ENCODE measurements at places on chromosomes 6 and 20.

GRCh38 chr6:107275330-107275865, 160.1 kb upstream of the BEND3 start:
- DNase-seq = no peak

- no peak for DNase-seq
These were observed 14.7 kb upstream of the CCDC167 start for GRCh38 chr6:37514321-37514771.

DNA sequence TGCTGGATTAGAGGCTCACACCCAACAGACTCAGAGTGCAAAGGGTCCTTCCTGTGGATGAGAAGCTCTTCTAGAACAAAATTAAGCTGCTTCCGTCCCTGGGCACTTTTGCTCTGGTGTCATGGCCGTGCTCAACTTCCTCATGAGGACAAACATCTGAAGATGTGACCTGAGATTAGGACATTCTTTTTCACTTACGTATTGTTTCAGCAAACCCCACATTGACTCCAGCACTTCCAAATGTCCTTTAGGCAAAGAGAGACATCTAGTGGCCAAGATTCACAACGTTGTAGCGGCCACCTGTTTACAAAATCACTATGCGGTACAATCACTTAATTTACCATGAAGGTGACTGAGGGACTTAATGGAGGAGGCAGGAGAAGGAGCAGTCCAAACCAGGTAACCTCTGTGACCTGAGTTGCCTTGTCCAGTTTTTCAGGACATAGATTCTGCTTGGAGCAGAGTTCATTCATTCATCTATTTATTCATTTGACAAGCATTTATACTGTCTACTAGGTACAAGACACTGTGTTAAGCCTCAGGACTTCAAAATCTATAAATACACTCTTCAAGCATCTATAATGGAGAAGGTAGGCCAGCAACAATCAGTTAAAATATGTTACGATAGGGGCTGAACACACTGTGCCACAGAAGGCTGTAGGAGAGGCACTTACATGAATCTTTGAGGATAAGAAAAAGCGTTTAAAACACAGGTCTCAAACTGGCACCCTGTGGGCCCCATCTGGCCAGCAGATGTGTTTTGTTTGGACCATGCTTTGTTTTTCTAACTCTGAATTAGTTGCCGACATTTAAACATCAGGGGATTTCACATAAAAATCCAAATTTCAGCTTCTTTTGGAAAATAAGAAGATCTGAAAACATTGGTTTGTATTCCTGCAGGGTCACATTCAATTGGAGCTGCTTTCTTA, 5.6 kb upstream of the ADGRF1 start:
- DNase-seq = no peak

DNA sequence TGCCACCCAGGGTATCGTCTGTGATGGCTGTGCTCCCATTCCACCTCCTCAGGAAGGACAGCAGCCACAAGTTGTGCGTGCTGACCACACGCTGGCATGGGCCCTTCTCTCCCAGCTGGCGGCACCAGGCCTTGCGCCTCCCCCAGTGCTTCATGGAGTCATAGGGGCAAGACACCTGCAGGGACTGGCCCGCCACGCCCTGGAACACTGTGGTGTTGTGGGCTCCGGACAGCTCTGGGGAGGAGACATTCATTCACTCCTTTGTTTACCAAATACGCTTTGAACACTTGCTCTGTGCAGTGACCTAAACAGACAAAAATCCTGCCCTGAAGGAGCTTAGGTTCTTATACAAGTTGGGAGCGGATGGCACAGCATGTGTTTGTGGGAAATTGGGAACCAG, 1.5 kb downstream of the TREM2 start:
- no peak for DNase-seq

DNA sequence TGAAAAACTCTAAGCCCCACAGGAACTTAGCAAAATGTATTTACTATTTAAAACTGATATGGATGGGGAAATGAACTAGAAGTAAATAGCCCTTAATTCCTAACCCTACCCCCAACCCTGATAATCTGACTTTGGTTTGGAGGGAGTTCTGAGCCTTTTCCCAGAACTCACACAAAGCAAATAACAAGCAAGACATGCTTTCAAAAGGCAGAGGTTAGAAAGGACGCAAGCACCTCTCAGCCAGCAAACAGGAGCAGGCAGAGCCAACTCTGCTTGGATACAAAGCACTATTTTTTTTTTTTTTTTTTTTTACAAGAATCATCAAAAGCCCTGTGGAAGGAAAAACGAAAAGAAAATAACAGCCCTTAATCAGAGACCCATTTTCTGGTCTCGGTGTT, 58.7 kb downstream of the SLC22A23 start:
- DNase-seq = no peak

DNA sequence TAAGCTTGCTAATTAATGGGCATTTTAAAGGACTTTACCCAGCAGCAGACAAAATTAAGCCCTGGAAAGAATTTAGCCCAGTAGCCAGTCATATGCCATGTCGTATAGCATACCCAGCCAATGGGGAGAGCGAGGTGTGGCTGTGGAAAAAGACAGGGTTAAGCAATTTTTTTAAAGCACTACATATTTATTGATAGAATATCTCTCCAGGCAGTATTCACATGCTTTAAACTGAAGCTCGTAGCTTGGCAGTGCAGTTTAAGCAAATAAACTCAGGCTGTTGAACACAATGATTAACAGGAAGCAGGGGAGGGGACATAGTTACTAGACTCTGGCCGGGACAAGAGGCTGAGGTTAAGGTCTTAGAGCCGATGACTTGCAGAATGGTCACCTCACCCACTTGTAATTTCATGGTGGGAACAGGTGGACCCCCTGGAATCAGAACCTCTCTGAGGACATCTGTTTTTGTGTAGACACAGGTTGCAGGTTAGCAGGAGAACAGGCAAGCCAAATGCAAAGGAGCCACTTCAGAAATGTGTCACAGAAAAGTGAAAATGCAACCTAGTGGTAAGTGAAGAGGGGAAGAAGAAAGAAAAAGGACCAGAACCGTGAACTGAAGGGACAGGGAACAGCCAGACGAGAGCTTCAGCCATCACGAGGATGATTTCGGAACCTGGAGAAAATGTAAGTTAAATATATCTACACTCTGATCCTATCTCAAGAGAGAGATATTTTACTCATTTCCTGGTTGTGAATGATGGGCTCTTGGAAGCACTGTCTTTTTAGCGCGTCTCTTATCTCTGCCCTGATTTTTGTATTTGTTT, 7.2 kb downstream of the GCNT2 start:
- no peak for DNase-seq

DNA sequence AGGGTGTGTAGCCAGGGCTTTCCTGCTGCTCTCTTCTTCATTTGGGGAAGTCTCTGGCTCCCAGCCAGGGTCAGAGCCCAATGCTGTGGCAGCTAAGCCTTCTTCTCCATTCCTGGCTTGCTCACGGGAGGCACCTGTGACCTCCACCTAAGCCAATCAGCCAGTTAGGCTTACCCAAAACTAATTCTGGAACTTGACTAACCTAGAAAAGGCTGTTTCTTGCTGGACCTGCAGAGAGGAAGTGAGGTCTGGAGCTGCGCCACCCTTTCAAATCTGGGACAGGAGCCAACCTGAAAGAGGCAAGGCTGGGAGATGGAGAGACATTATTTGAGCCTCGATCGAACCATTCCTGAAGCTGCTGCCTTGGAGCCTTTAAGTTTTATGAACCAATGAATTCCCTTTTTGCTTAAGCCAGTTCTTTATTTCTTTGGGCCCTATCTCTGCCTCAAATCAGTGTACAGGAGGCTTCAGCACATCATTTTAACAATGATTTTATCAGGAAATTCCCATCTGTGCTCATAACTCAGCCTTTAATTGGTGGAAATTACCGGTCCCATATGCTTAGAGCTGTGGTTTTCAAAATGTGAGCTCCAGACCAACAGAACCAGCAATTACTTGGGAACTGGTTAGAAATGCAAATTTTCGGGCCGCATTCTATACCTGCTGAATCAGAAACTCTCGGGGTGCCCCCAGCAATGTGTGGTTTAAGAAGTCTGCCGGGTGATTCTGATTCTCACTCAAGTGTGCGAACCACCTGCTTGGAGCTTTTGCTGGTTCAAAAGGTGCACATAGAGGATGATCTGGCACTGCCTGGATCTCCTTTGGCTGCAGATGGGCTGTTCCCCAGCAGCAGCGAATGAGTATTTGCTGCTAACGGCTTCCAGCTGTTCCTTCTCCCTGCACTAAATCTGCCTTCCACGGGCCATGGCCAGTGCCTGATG, 97.4 kb upstream of the RNF24 start:
- no peak for DNase-seq

- no peak for DNase-seq
These were observed 1.1 kb downstream of the ATP5F1E start for GRCh38 chr20:59030911-59031563.

GRCh38 chr6:80527552-80528052, 421.1 kb downstream of the BCKDHB start:
- DNase-seq = no peak

DNA sequence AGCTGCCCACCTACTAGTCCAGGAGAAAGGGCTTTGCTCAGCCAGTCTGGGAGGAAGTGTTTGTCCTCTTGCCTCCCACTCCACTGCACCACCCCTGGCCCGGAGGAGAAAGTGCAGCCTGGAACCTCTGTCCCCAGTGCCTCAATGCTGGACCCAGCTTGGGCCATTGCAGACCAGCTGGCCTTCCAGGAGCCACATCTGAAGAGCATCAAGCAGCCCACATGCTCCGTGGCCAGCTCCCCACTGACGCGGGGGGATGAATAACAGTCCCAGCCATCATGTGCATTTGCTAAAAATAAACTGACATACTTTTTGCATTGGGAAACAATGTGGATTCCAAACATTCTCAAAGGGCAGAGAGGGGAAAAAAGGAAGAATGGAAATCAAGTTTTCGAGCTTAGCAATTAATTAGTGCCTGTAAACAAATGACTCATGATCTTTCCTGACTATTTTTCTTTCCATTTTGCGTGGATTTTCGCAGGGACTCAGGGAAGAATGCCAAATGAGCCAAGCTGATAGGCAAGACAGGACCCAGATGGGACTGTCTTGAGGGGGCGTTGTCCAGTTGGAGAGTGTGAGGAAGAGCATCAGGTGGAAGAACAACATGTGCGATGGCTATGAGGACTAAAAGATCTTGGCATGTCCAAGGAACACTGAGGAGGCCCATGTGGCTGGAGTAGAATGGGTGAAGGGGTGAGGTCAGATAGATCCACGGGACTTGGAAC, 34.1 kb downstream of the CEBPB start:
- DNase-seq = no peak

DNA sequence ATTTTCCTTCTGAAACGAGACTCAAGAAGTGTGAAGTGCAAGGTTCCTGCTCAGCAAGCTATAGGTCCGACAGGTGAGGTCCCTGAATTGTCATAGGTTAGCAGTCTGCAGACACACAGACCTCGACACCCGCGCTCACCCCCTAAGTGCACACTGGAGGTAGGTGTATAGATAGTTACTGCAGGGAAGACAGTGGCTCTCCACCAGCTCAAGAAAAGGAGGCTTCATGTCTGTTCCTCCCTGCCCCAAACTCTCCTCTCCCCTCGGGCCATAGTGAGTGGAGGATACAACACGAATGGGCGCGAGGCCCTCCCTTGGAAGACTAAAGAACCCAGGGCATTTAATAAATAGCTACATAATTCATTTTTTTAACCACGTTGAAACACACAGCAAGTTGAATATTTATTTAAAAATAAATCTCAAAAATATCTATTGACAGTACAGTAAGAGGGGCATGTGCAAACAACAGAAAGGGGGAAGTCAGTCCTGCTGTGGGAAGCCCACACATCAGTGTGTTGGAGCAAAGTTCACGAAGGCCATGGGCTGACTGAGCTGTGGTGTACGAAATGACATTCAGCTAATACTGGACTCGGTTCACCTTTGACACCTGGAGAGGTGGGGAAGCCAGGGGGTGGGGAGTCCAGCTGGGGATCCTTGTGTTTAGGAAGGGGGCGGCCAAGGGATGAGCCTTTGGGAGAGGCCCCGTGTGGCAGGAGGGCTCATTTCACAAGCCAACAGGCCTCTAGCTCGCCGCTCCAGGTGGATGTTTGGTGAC, 10.7 kb downstream of the SPATA2 start:
- no peak for DNase-seq

DNA sequence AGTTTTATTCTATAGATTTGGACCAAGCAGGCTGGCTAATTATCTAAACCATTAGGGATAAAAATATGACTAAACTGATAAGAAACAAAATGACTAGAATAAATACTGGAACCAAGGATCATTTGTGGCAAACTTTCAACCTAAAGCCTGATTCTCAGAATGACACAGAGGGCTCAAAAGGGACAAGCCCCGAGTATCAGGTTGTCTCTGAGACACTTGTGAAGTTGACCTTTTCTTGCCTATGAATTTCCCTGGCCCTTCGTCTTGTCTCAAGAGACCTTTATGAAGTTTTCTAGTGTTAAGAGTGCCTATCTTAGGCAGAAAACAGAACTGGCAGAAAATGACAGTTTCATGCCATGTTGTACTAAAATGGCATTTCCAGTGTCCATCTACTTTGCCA, 68.3 kb downstream of the IMPG1 start:
- DNase-seq = no peak

- no peak for DNase-seq
These were observed 4.9 kb upstream of the BTBD3 start for GRCh38 chr20:11912659-11913415.

DNA sequence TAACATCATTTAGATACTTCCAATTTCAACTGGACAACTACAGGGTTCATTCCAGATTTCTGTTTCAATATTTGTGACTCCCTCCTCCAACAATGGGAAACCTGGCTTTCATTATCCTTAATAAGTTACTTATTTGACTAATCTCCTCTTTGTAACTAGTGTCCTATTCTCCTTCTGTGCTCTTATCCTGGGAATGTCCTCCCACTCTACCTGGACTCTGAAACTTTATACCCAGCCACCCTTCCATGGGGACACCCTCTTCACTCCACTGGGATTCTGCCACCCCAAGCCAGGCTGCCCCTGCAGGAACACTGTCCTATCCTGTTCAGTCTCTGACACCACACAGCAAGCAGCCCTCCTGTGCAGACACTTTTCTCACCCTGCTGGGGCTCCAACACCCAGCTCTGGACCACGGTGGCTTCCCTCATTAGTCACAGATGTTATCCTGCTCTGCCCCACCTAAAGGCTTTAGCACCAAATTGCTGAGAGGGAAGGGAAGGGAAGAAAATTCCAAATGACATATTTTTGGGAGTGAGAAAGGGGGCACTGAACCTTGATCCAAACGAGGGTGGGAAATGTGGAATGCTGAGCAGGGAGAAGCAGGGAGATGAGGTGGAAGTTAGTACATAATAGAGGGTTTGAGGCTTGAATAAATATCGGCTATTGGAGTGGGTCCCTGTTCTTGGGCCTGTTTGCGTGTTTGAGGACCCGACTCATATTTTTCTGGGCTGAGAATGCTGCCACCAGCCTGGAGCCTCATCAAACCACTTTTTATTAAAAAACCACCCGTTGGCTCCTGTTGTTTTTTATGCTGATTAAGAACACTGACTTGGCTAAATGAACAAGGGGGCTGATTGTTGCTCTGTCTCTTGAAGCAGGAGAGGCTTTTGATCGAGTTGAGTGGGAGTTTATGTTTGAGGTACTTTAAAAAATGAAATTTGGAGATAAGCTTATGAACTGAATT, 54.0 kb upstream of the AKIRIN2 start:
- no peak for DNase-seq

GRCh38 chr6:47237196-47237595, 72.5 kb downstream of the TNFRSF21 start:
- no peak for DNase-seq

GRCh38 chr6:10350720-10351119, 64.2 kb downstream of the TFAP2A start:
- DNase-seq = no peak

GRCh38 chr6:80457439-80457933, 351.0 kb downstream of the BCKDHB start:
- DNase-seq = no peak

GRCh38 chr20:38304845-38305447, 990 bp downstream of the BPI start:
- DNase-seq = no peak

- DNase-seq = no peak
These were observed 49.3 kb upstream of the L3MBTL3 start for GRCh38 chr6:129969064-129969463.

Measured in nucleus accumbens (tissue), 56 donors.